Right kidney (tissue), 9 donors: ENCODE measurements at places on chromosomes 3 and 15.

GRCh38 chr3:58004973-58005372, 3.2 kb upstream of the FLNB start:
- no peak for DNase-seq

DNA sequence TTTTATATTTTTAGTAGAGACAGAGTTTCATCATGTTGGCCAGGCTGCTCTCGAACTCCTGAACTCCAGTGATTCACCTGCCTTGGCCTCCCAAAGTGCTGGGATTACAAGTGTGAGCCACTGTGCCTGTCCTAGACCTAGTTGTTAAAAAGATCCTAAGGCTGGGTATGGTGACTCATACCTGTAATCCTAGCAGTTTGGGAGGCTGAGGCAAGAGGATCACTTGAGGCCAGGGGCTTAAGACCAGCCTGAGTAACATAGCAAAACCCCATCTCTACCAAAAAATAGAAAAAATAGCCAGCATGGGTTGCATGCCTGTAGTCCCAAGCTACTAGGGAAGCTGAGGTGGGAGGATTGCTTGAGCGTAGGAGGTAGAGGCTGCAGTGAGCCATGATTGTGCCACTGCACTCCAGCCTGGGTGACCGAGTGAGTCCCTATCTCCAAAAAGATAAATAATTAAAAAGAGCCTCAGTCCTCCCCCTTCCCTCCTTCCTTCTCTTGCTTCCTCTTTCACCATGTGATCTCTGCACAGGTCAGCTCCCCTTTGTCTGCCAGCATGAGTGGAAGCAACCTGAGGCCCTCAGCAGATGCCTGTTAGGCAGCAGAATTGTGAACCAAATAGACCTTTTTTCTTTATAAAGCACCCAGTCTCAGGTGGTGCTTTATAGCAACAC, 9.8 kb upstream of the FNDC3B start:
- no peak for DNase-seq

GRCh38 chr15:45635191-45635638, 386 bp downstream of the SQOR start:
- no peak for DNase-seq

DNA sequence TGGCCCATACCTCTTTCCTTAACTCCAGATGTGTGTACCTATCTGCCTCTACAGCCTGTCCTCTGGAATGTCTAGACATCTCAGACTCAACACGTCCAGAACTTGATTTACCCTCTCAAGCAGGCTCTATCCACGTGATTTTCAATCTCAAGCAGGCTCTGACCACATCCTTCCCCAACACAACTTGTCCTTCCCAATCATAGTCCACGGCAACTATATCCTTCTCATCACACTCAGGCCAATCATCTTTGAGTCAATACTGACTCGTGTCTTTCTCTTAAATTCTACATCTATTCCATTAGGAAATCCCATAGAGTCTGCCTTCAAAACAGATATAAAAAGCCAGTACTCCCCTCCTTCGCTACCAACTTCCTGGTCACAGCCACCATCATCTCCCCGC, 70.4 kb downstream of the FOXP1 start:
- no peak for DNase-seq

DNA sequence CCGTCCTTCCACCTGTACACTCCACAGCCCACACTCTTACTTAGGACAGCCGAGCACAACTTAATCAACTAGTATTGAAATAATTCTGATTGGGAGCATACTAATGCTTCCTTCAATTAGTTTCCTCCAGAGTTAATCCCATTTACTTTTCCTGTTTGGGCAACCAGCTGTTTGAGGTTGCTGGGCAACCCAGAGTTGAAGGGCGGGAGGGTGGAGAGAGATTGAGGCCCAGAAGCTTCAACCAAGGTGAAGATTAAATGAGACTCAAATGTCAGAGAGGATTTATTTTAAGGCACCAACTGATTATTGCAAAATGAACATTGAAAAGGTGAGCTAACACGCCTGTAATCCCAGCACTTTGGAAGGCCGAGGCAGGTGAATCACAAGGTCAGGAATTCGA, 428.5 kb upstream of the SEMA6D start:
- no peak for DNase-seq

GRCh38 chr3:172063456-172064432, 24.4 kb downstream of the FNDC3B start:
- no peak for DNase-seq

DNA sequence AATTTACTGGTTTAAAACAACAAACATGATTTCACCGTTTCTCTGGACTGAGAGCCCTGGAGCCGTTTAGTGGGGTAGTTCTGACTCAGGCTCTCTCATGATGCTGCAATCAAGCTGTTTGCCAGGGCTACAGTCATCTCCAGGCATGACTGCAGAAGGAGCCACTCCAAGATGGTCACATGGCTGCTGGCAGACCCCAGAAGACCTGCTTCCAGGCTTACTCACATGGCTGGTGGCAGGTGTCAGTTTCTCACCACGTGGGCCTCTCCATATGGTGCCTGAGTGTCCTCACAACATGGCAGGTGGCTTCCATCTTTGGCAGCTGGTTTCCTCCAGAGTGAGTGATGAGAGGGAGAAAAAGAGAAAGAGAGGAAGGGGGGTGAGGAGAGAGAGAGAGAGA, 378.3 kb upstream of the RGMA start:
- no peak for DNase-seq

GRCh38 chr15:52699457-52699856, 20.3 kb upstream of the ATOSA start:
- no peak for DNase-seq

GRCh38 chr15:64355348-64355943, 527 bp downstream of the CSNK1G1 start:
- DNase-seq, result peak; percentile 59

GRCh38 chr3:21041621-21042020, 709.4 kb downstream of the ZNF385D start:
- DNase-seq, result no peak

DNA sequence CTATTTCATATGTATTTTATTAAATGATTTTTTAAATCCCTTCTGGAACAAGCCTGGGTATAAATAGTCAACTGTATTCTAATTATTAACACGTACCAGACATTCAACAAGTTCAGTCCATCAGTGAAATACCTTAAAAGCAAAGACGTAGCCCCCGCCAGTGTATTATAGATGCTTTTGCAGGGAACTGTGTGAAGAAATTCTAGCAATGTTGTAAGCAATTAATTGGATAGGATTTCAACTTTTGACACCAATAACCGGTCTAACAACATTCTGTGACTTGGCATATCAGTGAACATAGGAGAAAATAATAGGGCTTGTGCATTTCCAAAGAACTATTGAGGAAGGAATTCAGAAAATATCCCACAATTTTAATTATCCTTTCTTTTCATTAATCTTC, 67.2 kb upstream of the TGFBR2 start:
- no peak for DNase-seq

DNA sequence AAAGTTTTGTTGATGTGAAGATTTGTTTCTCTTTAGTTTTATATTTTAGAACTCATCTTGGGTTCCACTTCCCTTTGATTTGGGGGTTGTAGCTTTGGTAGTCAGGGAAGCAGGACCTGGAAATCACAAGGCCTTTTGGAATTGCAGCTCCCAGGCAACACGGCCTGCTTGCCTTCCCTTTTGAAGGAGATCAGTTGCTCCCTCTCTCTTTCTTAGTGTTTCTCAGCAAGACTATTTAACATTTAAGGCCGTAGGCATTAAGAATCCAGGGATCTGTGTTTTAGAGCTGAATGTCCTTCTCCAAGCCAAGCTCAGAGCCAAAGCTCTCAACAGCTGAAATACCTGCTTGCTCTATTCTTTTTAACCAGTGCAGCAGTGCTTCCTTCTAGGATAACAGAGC, 310.3 kb downstream of the PTPRG start:
- DNase-seq, result no peak

DNA sequence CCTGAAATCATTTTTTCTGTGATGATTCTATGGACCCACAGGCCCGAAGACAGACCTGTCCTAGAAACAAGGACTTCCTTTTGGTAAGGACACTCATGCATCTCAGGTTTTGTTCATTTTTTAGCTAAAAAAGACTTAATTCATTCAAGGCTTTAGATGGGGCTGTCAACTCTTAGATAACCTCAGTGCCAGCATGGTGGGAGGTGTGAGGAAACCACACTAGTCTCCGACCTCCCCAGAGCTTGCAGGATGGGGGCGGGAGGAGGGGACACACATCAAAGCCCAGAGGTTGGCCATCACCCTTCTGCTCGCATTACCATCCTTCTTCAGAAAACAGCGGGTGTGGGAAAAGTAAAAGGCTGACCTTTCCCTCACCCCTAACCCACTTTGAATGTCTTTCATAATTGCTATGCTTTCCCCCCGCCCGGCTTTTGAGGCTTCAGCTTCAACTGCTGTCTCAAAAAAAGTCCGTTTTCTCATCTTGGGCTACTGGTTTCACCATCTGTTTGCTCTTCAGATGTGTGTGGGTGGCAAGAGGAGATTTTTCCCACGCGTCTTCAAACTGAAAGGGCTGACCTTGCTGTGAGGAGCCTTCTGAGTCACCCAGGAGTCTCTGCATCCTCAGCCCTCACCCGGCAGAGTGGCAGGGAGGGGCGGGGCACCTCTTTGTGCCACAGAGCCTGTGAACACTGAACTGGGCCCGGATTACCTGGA, 27.6 kb upstream of the CXCR6 start:
- no peak for DNase-seq

DNA sequence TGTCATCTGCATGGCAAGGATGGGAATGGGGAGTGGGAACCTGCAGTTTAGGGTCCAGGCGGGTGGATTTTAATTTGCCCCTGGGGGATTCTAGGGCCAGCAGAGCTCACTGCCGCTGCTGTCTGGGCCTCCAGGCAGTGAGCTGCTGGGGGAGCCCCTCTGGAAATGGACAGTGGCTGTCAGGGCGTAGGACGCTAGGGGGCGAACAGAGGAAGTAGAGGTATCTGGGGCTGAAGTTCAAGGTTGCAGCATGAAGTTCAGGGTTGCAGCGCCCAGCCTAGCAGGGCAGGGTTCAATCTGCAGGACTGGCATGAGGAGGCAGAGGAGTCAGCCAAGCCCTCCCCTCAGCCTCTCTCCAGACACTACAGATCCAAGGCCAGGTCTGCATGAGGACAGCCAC, 49.5 kb downstream of the APBA2 start:
- DNase-seq, result no peak

DNA sequence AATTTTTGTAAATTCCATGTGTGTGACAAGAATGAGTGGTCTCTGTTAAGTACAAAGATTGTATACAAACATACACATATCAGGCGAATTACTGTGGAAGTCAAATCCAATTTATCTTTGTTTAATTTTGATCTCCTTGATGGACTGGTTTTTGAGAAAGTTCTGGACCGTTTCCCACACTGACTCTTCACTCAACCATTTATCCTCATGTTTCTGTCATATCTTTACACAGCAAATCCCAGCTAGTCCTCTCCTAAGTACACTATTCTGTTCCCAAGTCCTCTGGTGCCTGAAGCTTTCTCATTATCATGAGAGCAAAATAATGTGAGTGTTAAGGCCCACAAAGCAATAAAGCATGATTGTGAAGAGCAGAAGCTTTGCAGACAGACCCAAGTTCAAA, 189.9 kb downstream of the WNT5A start:
- no peak for DNase-seq

DNA sequence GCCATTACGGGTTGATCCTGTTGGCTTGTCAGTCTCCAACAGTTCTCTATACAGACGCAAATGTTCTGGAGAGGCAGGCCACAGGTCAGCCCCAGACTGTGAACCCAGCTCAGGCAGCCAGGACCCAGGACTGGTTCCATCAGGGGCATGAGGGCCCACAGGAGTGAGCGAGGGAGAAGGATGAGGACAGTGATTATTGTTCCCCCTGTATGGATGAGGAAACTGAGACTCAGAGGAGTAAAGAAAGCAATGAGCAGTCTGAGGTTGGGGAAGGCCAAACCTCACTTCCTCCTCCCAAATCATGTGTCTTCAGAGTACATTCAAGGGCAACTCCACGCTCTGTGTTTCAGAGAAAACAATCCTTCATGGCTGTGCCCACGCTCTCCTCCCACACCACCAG, 121.9 kb downstream of the RPLP1 start:
- DNase-seq, result no peak
